Chondrocyte (in vitro differentiated cells): ENCODE measurements at places on chromosomes 7 and 10.

- no peaks in the 10 kb centered on the region for H3K27me3 ChIP-seq
- H3K4me1 ChIP-seq: no peaks in the 10 kb centered on the region
- no peak overlapping the region for H3K4me3 ChIP-seq
- no peak overlapping the region for H3K27ac ChIP-seq
Measured at GRCh38 chr10:74371696-74372095, 220.7 kb downstream of the ADK start.

- no peaks in the 10 kb centered on the region for H3K36me3 ChIP-seq
- no peak for DNase-seq
- no peak overlapping the region for H3K27ac ChIP-seq
Measured at GRCh38 chr10:11149807-11150141, 132.1 kb downstream of the CELF2 start.

DNA sequence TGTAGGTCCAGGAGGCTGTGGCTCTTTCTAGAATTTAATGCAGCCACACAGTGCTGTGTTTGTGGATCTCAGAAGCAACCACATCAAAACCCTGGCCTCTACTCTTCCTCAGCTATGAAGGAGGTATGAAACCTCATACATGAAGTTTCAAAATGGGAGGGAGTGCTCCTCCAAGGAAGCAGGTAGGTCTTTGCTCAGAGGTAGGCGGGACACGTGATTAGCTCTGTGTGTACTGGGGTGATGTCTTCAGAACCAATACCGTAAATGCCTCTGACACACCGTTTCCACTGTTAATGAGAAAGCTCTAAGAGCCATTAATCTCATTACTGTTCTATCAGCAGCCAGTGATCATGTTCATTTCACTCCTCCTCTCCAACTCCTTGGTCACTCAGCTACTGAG lies 126.1 kb downstream of the PLXNA4 start:
- DNase-seq: no peak
- H3K27me3 ChIP-seq: no peaks in the 10 kb centered on the region
- H3K4me3 ChIP-seq: no peak overlapping the region
- H3K27ac ChIP-seq: no peak overlapping the region

DNA sequence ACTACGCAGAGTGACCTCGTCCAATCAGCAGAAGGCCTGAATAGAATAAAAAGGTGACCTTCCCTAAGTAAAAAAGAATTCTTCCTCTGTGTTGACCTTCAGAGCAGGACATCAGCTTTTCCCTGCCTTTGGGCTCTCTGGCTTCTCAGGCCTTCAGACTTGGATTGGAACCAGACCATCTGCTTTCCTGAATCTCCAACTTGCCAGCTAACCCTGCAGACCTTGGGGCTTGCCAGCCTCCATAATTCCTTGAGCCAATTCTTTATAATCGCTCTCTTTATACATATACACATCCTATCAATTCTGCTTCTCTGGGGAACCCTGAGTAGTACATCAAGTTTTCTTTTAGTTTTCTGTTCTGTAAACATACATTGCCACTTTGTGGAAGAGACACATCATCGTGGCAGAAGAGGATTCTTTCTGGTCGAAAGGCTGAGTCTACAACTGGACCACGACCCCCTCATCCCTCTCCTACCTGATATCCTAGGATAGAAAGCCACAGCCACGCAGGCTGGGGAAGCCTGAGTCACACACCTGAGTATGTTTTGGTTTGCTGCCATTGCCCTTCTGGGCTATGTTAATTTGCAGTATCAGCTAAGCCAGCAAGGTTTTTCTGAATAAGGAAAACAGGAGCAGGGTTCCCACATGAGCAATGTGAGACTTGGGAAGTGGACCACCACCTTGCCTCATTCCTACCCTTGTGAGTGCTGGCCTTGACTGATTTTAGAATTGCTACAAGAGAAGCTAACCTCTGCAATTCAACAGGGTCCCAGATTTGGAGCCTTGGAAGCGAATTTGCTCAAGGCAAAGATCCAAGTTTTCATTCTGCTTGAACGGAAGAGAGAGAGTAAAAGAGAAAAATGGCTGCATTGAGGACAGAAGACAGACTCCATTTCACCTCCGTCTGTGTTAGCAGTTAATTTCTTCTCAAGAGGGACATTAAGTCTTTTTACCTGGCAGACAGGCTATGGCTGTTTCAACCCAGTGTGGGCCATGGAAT lies 445.2 kb upstream of the FZD8 start:
- DNase-seq: no peak
- H3K4me1 ChIP-seq: peaks cover 7% of the 10 kb centered on the region
- H3K27me3 ChIP-seq: no peaks in the 10 kb centered on the region
- no peak overlapping the region for H3K27ac ChIP-seq
- H3K36me3 ChIP-seq: no peaks in the 10 kb centered on the region

- H3K4me3 ChIP-seq: peak overlapping the region; percentile 55
- no peaks in the 10 kb centered on the region for H3K27me3 ChIP-seq
- H3K27ac ChIP-seq: peak overlapping the region; percentile 99
- DNase-seq: no peak
Measured at GRCh38 chr7:130903358-130903974, 169.5 kb upstream of the KLF14 start.

DNA sequence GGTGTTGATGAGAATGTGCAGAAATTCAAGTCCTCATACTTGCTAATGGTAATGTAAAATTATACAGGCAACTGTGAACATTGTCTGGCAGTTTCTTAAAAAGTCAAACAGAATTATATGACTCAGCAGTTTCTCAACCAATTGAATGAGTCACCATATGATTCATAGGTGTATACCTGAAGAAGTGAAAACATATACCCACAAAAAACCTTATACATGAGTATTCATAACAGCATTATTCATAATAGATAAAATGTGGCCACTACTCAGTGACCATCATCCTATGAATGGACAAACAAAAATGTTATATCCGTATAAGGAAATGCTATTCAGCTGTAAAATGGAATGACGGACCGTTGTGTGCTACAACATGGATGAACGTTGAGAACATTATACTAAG lies 253.5 kb downstream of the MALRD1 start:
- H3K36me3 ChIP-seq: no peaks in the 10 kb centered on the region
- no peak for DNase-seq
- H3K4me1 ChIP-seq: no peaks in the 10 kb centered on the region
- no peak overlapping the region for H3K4me3 ChIP-seq

DNA sequence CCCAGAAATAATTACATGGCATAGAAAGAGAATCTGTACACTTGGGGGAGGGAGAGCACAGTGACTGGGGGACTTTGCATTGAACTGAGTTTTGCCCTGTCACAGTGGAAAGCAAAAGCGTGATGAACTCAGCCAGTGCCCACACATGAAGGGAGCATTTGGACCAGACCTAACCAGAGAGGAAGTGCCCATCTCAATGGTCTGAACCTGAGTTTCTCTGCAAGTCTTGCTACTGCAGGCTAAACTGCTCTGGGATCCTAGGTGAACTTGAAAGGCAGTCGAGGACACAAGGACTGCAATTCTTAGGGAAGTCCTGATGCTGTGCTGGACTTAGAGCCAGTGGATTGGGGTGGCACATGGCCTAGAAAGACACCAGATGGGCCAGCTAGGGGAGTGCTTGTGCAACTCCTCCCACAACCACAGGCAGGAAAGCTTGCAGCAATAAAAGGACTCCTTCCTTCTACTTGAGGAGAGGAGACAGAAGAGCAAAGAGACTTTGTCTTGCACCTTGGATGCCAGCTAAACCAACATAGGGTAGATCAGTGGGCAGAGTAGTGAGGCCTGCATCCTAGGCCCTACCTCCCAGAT lies 259.0 kb downstream of the GRM8 start:
- no peaks in the 10 kb centered on the region for H3K36me3 ChIP-seq
- no peak for DNase-seq
- H3K4me1 ChIP-seq: no peaks in the 10 kb centered on the region
- H3K4me3 ChIP-seq: no peak overlapping the region

DNA sequence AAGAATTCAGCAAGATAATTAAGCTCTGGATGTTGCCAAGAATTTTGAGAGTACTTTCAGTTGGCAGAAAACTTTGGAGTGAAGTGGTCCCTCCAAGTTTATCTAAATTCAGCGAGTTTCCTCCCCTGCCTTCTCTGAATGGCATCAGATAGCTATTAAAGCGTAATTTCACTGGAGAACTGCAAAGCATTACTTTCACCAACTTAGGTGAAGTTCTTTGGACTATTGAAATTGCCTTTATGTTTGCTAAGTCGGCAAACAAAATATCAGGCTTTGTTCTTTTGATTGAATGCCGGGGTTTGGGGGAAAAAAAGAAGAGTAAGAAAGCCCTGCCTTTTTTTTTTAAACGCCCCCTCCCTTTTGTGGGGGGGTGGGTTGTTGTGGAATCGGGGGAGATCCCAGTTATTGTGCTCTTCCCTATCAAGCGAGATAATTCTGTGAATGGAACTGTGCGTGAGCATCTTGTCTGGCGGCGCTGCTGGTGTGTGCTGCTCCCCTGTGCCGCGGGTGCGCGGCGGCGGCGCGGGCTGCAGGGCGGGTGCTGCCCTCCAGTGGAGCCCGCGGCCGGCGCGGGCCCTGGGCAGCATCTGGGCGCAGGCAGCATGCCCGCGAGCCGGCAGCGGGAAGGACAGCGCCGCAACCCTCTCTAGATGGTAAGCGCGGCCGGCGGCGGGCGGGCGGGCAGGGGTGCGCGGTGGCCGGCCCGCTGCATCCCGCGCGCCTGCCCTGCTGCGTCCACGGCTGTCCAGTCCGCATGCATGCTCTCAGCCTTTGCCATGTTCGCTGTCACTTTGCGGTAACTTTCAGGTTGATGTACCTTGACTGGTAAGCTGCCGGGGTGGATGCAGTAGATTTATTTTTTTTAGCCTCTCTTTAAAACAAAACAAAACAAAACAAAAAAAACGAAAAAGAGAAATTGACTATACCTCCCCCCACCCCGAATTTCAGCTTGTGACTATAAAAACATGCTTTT lies 176.5 kb downstream of the TCF7L2 start:
- H3K36me3 ChIP-seq: no peaks in the 10 kb centered on the region
- peak overlapping the region; percentile 72 for H3K27ac ChIP-seq
- H3K27me3 ChIP-seq: no peaks in the 10 kb centered on the region
- H3K4me1 ChIP-seq: peaks cover 60% of the 10 kb centered on the region
- peak overlapping the region; percentile 74 for H3K4me3 ChIP-seq
- no peak for DNase-seq

DNA sequence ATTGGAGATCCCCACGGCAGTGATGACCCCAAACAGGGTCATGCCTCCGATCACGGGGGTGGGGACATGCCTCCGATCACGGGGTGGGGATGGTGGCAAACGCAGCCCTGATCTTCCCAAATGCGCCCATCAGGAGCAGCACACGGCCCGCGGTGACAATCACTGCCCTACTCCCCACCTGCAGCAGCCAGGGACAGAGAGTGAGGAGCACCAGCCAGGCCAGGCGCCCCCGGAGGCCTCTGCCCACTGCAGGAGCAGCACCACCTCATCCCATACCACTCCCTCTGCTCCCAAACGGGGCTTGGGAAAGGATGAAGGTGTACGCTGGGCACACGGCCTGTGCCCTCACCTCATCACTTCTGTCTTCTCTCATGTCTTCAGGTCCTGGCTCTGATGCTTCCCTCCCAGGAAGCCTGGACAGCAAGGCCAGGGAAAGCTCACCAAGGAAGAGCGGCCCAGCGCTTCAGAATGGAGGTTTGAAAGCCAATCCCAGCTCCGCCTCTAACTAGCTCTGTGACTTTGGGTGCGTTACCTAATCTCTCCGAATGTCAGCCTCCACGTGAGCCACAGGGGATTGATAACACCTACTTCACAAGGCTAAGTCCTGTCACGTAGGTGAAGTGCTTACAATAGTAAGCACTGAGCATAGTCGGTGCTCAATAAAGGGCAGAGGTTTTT lies 37.1 kb downstream of the STRA8 start:
- peaks cover 4% of the 10 kb centered on the region for H3K27me3 ChIP-seq
- H3K36me3 ChIP-seq: no peaks in the 10 kb centered on the region
- no peaks in the 10 kb centered on the region for H3K4me1 ChIP-seq
- no peak overlapping the region for H3K27ac ChIP-seq
- no peak overlapping the region for H3K4me3 ChIP-seq
- no peak for DNase-seq

GRCh38 chr10:28788762-28789161 lies 111.4 kb downstream of the BAMBI start:
- DNase-seq: no peak
- no peak overlapping the region for H3K27ac ChIP-seq
- no peak overlapping the region for H3K4me3 ChIP-seq
- no peaks in the 10 kb centered on the region for H3K27me3 ChIP-seq
- no peaks in the 10 kb centered on the region for H3K4me1 ChIP-seq

GRCh38 chr7:19621740-19622139 lies 87.1 kb downstream of the POLR1F start:
- no peaks in the 10 kb centered on the region for H3K36me3 ChIP-seq
- H3K27ac ChIP-seq: no peak overlapping the region
- H3K27me3 ChIP-seq: no peaks in the 10 kb centered on the region
- no peak for DNase-seq
- no peak overlapping the region for H3K4me3 ChIP-seq
- peaks cover 11% of the 10 kb centered on the region for H3K4me1 ChIP-seq

- H3K4me3 ChIP-seq: peak overlapping the region; percentile 91
- no peak for DNase-seq
- peak overlapping the region; percentile 96 for H3K27ac ChIP-seq
- H3K36me3 ChIP-seq: peaks cover 22% of the 10 kb centered on the region
- H3K27me3 ChIP-seq: no peaks in the 10 kb centered on the region
Measured at GRCh38 chr10:104256335-104256961, 1.8 kb downstream of the GSTO1 start.

DNA sequence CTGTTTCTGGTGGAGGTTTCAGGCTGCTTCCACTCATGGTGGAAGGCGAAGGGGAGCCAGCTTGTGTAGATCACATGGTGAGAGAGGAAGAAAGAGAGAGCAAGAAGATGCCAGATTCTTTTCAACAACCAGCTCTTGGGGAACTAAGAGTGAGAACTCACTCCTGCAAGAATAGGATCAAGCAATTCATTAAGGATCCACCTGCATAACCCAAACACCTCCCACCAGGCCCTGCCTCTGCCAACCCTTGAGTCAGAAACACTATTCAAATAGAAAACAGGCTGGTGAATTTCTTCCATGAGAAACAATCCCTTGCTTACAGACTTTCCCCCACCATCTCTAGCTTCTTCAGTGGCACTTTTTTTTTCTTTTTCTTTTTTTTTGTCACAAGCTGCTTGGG lies 317.2 kb downstream of the GPR158 start:
- no peak overlapping the region for H3K4me3 ChIP-seq
- no peak overlapping the region for H3K27ac ChIP-seq
- H3K36me3 ChIP-seq: no peaks in the 10 kb centered on the region
- H3K27me3 ChIP-seq: peaks cover 6% of the 10 kb centered on the region
- peaks cover 4% of the 10 kb centered on the region for H3K4me1 ChIP-seq

GRCh38 chr7:64618785-64619456 lies 47.0 kb upstream of the ZNF107 start:
- no peaks in the 10 kb centered on the region for H3K36me3 ChIP-seq
- no peaks in the 10 kb centered on the region for H3K4me1 ChIP-seq
- H3K27me3 ChIP-seq: no peaks in the 10 kb centered on the region

GRCh38 chr7:135170274-135170997 lies at the start of gene CYREN:
CYREN (minus strand) TSS chr7:135170707; CDS start chr7:135168922, 1,785 bp downstream.
- no peaks in the 10 kb centered on the region for H3K27me3 ChIP-seq
- H3K36me3 ChIP-seq: peaks cover 11% of the 10 kb centered on the region
- H3K4me3 ChIP-seq: peak within 1 kb of the TSS; percentile 91
- no peak for DNase-seq
- H3K27ac ChIP-seq: peak within 1 kb of the TSS; percentile 97

GRCh38 chr10:119384127-119384526 lies 158.4 kb downstream of the RGS10 start:
- no peaks in the 10 kb centered on the region for H3K4me1 ChIP-seq
- peaks cover 8% of the 10 kb centered on the region for H3K36me3 ChIP-seq
- no peak for DNase-seq
- H3K4me3 ChIP-seq: no peak overlapping the region
